Fibroblast of skin of abdomen (primary cell): ENCODE measurements at places on chromosomes 1 and 21.

- peak; percentile 81 for DNase-seq
Observed at GRCh38 chr1:12501661-12502060, 116.3 kb downstream of the DHRS3 start.

DNA sequence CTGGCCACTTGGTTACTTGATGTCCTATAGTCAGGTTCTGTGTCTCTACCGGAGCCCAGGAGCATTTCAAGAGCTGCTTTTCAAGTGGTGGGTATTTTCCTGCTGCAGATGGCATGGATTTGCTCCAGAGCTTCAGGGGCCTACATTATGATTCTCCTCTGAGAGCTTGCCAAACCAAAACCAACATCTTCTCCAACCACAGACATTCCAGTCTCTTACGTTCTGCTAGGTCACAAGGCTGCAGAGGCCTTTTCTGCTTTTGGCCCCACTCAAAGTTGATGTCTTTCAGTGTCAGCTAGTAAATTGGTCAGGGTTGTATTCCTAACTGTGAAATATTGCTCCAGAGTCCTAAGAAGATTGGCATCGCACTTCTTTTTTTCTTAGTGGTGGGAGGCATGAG lies 14.7 kb upstream of the AQP10 start:
- peak; percentile 26 for DNase-seq

DNA sequence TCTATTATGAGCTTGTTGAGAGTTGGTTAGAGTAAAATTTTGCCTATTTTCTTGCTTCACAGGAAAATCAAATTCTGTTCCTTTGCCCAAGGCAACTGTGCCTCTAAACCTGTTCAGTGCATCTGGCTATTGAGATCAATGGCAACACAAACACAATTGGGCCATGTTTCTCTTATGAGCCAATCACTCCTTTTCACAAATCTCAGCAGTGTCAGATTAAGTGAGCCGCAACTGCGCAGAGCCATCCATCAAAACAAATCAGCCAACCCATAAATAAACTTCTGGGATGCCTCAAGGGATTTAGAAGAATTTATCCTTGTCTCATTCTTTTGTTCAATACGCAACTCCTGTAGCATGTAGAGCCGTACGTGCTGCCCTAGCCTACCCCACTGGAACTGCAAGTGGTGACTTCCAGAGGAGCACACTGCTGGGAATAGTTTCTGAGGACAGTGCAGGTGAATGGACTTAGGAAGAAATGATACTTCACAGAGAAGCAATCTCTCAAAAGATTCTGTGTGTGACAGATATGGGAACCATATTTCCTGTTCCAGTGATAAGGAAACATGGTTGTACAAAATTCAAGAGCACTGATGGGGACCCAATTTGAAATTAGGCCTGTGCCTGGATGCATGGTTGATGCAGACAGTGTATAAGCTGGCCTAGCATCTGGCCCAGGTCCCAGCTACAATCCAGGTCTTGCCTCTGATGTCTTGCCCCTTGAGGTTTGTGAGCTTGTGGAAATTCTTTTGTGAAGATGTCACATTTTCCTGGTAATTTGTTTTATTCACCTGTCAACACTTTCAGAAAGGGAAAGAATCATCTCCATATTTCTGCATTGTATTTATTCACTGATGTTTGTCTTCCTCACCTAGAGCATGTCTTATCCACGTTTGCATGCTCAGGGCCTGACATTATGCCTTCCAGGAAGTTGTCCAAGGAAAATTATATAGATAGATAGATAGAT lies 166.2 kb downstream of the URB2 start:
- no peak for DNase-seq

- no peak for DNase-seq
Observed at GRCh38 chr1:34113887-34114286, 51.1 kb downstream of the CSMD2 start.

- DNase-seq, result peak; percentile 52
Observed at GRCh38 chr1:247337250-247337746, 5.6 kb upstream of the ZNF496 start.

DNA sequence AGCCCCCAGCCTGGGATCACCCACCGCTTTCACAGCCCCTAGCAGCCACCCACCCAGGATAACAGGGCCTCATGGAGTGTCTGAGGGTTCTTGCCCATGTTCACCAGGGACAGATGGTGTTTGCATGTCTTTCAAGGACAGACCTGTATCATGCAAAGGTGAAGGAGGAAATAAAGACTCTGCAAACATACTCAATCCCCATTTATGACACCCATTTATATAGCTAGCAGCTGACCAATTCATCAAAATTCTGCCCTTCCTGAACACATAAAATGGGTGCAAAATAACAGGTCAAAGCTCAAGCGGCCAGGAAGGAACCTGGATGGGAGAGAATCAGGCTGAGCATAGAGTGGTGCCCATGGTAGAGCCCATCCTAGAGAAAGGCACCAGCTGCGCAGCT lies 32.8 kb upstream of the LYPD8 start:
- no peak for DNase-seq

DNA sequence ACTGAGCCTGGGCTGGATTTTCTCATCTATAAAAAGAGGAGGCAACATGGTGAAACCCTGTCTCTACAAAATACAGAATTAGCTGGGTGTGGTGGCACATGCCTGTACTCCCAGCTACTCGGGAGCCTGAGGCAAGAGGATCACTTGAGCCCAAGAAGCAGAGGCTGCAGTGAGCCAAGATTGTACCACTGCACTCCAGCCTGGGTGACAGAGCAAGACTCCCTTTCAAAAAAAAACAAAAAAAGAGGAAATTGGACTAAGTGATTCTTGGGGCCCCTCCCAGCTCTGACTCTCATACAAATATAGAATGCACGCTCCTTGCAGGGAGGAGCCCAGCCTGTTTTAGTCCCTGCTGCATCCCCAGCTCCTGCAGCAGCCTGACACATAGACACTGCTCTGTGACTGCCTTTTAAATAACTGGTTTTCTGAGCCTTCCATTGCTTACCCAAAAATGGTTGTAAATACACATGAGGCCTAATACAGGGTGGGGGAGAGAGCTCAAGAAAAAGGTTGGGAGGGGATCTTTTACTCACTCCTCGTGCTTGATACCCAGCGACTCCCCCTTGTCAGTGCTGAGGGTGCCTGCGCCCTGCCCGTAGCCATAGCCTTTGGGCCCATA lies 17.2 kb downstream of the CSRP1 start:
- no peak for DNase-seq
